Right ventricle myocardium superior (tissue), 1 donor: ENCODE measurements at places on chromosomes 12 and 14. TPM values are rescaled to one million over a fixed set of nuclear protein-coding genes. Genes with fewer than 3 reads are reported as not detected.
A peak's percentile ranks its signal among the peaks of the same experiment; 100 is the strongest.

ZDHHC17 gene
- total RNA-seq = 17.5 TPM

KRT3 gene
- total RNA-seq = not detected

PAX9 gene
- total RNA-seq = not detected

PLEKHA5 gene
- total RNA-seq = 55.5 TPM

CD69 gene
- 0.40 TPM for total RNA-seq

RTL1 gene
- total RNA-seq = not detected

KRT79 gene
- total RNA-seq = not detected

REP15 gene
- total RNA-seq = 6.3 TPM

KRT6B gene
- not detected for total RNA-seq

GRCh38 chr12:38691164-38691563, 214.2 kb downstream of the CPNE8 start:
- DNase-seq = no peak

GRCh38 chr14:102487204-102487577, 22.4 kb downstream of the ANKRD9 start:
- DNase-seq = peak; percentile 37

DNA sequence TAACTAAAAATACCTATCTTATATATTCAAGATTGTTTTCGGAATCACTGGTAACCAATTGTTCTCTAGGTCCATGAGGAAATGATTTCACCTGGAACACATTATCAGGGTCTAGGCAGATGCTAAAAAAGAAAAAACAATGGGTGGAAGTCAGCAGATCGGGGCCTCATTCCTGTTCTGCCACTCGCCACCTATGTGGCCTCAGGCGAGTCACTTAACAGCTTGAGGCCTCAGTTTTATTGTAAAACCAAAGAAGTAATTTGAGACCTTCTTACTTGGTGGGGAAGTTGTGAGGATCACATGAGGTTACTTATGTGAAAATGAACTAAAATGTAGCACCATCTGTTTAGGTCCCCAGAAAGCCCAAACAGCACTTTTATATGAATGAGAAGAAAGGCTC, 6.2 kb upstream of the RNASE10 start:
- no peak for DNase-seq

DNA sequence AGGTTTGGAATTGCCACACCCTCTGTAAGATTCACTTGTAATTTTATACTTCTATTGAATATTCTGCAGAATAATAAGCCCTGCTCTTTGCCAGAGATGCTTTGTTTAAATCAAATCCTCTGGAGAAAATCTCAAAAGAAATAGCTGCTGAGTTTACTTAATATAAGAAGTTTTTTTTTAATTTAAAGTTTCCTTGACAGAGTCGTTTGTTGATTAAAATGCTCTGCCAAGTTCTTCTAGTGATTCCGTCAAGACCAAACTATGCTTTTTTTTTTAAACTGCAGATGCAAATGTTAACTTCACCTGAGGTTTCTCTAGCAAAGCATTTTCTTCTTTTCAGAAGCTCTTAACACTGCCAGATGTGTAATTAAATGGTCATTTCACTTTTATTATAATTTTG, 13.4 kb upstream of the NAV3 start:
- DNase-seq = no peak

DNA sequence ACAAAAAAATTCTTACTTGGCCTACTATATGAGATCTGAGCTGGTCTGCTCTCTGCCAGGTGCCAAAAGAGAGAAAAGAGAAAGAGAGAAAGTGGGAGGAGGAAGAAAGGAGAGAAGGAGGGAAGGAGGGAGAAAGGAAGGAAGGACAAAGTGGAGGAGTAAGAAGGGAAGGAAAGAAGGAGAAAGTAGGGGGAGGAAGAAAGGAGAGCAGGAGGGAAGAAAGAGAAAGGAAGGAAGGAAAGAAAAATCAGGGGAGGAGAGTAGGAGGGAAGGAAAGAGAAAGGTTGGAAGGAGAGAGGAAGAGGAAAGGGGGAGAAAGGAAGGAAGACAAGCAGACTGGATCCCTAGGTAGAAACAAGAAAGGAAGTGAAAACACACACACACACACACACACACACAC, 96.8 kb downstream of the RPS29 start:
- no peak for DNase-seq

- DNase-seq = no peak
Measured at GRCh38 chr14:34620115-34620514, 9.8 kb downstream of the SNX6 start.

GRCh38 chr12:51023625-51024382, 2.4 kb downstream of the SLC11A2 start:
- DNase-seq = no peak

DNA sequence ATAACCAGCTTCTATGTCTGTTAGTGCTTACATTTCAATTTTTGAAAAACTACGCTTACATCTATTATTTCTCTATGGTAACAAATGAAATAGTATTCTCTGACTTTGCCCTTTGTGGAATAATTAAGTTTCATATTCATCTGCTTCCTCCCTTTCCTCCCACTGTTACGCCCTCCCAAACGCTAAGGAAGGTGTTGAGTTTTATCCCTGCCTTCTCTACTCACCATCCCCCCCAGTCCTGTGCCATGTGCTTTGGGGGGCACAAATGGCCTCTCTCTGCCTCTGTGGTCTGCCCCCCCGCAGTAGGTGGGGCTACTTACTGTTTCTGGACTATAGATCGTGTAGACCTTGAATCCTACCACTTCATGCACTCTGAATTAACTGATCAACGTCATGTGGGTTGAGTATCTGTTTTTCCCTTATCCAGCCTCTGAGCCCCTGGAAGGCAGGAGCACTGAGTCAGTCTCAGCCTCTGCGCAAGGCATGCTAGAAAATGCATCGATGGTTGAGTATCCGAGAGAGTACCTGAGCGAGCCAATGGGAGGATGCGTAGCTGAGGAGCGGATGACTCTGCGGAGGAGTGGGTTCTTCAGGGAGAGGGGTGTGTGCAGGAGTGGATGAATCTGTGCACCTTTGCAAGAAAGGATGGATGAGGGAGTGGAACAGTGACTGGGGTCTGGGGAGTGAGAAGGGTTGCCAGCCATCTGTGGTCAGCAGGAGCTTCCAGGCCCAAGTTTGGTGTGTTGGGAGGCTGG, 114.5 kb upstream of the RTL1 start:
- DNase-seq = no peak

DNA sequence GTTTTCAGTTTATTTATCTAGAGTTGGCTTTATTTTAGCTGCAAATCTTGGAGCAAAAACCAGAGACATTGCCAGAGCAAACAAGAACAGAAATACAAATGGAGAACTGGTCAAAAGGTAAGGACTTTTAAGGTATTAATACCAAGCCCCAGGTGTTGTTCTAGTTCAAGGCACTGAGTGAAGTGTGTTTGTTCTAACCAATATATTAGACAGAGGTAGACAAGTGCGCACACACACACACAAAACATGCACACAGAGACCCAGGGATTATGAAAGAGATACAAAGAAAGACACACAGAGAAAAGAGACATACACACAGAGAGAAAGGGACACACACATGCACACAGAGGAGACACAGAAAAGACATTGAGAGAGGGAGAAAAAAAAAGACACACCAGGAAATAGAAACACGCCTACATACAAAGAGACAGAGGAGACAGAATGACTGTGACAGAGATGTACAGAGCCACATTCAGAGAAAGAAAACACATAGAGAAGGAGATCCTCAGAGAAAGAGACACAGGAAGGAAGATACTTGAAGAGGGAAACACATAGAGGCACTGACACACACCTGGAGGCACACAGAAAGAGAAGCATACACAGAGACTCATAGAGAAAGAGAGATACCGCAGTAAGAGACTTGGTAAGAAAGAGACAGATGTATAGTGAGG, 50.2 kb downstream of the MIPOL1 start:
- DNase-seq = no peak

DNA sequence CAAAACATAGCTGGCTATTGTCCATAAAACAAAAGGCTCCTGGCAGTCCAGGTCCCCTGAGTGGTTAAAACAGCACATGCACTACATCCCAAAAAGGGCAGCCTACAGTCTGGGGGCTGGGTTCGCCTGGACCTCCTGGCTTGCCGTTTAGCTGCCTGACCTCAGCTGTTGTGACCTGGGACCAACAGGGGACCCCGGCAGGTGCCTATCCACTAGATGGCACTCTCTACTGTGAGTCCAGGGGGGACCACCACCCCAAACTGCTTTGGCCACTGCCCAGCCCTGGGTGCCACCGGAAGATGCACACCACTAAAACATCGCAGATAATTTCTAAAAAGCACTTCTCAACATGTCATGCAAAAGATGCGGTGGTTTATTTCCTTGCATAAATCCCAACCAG, 2.9 kb upstream of the RTL1 start:
- DNase-seq = peak; percentile 29

- DNase-seq = no peak
Measured at GRCh38 chr12:25682421-25682820, 129.3 kb upstream of the LMNTD1 start.

GRCh38 chr12:38905480-38906351, at the start of gene CPNE8:
CPNE8 (minus strand) TSS chr12:38905591; CDS start chr12:38905534, 57 bp downstream.
- DNase-seq = peak; percentile 92

GRCh38 chr12:39451977-39452376, 9.1 kb upstream of the KIF21A start:
- DNase-seq = no peak

- no peak for DNase-seq
Measured at GRCh38 chr12:59700153-59700450, 104.3 kb downstream of the SLC16A7 start.

- DNase-seq = no peak
Measured at GRCh38 chr14:74621556-74621955, 9.5 kb upstream of the LTBP2 start.

DNA sequence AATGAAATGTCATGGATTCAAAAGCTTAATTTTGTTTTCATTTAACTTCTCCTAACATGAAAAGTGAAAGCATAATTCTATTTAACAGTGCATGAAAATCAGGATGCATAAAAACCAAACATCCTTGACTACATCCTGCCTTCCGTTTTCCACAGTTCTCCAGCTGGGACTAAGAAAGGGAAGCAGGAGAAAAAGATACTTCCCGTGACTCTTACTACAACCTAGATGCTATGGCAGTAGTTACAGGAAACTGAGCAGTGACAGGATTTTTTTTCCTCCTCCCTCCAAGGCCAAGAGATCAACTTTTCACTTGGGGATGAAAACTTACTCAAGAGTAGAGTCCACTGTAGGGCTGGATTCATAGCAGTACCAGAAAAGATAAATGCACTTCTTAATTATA, 2.6 kb downstream of the EXOC5 start:
- no peak for DNase-seq

- no peak for DNase-seq
Measured at GRCh38 chr12:47805417-47805816, 14.3 kb downstream of the HDAC7 start.

DNA sequence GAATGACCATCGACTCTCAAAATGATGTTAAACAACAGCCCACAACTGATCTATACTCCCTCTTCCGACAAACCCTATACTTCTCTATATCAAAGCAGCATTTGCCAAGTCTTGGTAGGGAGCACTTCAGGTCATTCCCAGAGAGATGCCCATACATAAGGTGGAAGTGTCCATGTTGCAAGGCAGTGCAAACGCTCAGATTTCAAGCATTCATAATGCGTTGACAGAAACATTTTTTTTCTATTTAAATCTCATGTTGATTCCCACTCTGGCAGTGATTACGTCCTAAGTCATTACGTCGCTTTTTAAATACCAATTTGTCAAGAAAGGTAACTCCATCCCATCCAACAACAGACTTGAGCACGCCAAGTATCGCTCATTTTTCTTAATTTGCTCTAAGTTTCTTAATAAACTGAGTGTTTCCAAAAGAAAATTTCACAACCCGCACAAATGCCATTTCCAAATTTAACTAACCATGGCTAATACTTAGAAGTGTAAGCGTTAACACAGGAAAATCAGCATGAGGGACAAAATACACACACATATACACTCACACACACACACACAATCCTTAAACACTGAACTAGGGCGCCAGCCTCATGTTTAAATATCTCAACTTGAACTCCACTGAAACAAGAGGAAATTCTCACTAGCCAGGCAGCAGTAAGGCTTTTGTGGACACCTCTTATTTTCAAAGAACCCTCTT, 1.1 kb downstream of the GXYLT1 start:
- no peak for DNase-seq

GRCh38 chr14:23115039-23115731, 3.9 kb downstream of the CEBPE start:
- DNase-seq = no peak

DNA sequence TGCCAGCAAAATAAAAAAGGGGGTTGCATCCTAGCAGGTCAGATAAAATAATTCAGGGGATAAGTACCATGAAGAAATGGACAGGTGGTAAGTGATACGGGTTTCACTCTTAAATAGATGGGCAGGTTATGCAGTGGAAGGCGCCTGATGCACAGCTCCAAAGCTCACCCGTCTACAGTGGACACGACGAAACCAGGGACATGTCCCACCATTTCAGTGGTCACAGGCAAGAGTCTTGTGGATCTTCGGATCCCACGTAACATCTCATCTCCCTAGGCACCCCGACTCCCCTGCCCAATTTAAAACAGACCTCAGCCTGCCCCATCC, 60.5 kb downstream of the DDX51 start:
- DNase-seq = no peak

DNA sequence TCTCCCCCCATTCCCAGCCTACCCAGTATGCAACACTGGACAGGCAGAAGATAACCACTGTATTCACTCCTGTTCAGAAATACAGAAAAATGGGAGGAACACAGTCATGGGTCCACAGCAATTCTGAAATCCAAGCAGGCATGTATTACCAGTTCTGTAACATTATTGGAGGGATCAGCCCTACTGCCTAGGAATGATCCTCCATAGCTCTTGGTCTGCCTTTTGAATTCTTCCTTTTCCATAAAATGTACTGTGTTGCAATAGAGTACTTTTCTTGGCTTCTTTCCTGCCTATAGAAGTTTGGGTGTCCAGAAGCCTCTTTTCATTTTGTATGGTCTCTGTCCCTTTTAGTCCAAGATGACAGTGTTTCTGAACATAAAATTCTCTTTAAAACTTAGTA, 46.5 kb downstream of the SPATS2 start:
- DNase-seq = no peak

GRCh38 chr12:76687981-76688380, 75.9 kb upstream of the ZDHHC17 start:
- no peak for DNase-seq

- DNase-seq = no peak
Measured at GRCh38 chr14:104339361-104339760, 201.0 kb downstream of the KIF26A start.

GRCh38 chr12:128930606-128931005, 77.3 kb downstream of the GLT1D1 start:
- DNase-seq = no peak

DNA sequence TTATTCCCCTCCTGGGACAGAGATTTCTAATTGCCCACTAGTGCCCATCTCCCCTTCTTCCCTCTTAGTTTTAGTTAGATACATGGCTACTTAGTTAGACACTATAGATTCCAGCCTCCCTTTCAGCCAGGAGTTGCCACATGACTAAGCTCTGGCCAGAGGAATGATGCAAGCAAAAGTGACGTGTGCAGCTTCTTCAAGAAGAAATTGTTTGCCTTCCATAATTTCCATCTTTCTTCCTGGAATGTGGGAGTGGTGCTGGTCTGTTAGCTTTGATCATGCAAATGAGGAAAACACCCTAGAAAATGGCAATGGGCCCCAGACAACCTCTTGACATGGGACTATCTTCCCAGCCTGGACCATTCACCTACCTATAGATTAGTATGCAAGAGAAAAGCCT, 21.4 kb downstream of the CCDC177 start:
- no peak for DNase-seq
